ENCODE measurements at places on chromosomes 6 and 20.

- no peak for DNase-seq
Observed at GRCh38 chr6:130229645-130230044, 6.9 kb upstream of the SAMD3 start.

- DNase-seq = no peak
Observed at GRCh38 chr6:149194820-149195558, 122.5 kb upstream of the TAB2 start.

GRCh38 chr6:117550078-117550600, 52.2 kb downstream of the GOPC start:
- no peak for DNase-seq

DNA sequence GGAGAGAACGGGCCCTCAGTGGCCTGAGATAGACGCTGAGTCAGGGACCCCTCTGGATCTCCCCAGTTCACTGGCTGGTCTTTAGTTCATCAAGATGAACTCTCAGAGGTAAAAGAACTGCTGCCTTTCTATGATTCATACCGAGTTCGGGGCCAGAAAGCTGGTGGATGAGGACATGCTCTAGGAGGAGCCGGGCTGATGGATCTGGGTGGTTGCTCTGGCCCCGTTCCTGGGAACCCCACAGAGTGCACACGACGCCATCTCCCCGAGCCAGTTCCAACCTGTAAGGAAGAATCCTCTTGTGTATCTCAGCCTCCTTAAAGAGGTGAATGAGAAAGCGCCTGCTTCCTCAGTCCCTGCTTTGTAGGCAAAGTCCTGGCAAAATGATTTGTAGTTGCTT, 142.6 kb upstream of the PDE10A start:
- DNase-seq = no peak

GRCh38 chr6:36523451-36523850, 23.8 kb downstream of the STK38 start:
- DNase-seq = no peak

GRCh38 chr6:11094411-11094851, 797 bp downstream of the SMIM13 start:
- DNase-seq = peak; percentile 55

DNA sequence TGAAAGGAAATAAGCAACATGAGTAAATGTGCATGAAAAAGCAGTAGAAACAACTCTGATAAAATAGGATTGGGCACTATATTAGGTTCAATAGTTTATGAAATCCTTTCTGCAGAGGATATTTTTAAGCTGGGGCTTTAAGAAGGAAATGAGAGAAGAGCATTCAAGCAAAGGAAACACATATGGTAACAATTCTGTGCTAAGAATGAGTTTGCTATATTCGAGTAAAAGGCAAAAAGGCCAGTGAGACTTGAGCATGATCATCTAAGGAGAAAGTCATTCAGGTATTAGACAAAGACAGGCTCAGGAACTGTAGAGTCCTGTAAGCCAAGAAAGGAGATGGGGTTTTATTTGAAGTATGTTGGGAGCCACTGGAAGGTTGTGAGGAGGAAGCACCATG, 387.1 kb upstream of the FLRT3 start:
- no peak for DNase-seq

GRCh38 chr6:40509086-40509485, 78.1 kb downstream of the LRFN2 start:
- DNase-seq = no peak

DNA sequence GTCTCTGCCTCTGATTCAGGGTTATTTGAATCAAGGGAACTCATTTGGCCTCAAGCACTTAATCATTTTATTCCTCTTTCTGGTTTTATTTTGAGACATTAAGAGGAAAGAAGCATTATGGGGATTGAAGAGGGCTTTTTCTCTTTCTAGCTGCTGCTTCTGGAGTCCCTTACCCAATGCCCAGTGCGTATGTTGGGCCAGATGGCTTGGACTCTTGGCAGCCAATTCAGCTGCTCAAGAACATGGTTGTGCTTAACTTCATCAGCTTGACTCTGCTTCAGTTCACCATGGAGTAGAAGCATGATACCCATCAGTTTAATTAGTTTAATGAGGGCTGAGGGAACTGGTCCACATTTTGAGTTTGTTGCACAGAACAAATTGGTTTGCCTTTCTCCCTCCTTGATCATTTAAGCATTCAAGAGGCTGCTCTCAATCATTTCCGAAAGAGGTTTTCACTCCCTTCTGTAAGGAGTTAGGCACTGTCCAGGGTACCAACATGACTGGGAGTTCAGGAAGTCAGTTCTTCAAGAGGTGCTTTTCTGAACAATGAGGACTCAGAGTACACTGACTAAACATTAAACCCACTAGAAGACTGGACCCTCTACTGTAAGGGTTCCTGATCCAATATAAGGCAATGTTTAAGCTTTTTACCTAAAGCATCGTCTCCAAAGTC, 14.6 kb downstream of the PDYN start:
- no peak for DNase-seq

DNA sequence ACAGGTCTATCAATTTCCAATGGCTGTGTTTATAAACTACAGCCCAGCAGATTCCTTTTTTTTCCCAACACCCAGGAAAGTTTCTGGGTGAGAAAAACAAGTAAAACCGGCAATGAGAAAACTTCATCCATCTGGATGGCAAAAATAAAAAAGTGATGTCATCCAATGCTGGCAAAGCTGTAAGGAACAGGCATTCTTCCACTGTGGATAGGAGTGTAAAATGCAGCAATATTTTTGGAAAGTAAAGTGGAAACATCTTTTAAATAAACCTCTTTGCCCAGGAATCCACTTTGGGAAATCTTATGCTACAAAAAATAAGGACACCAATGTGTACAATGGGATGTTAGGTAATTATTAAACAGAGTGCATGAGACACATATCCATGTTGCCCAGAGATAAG, 102.1 kb upstream of the NT5E start:
- no peak for DNase-seq

All from fibroblast of skin of back (primary cell).